Stimulated activated CD4-positive, alpha-beta T cell treated with anti-CD3 and anti-CD28 coated beads, Interleukin-12 subunit alpha, Interleukin-12 subunit beta, amount 100 ng/mL, for 4 hours (primary cell): ENCODE measurements at places on chromosomes 13 and 19.

- no peak for DNase-seq
Measured at GRCh38 chr13:95704510-95704909, 27.6 kb downstream of the DNAJC3 start.

DNA sequence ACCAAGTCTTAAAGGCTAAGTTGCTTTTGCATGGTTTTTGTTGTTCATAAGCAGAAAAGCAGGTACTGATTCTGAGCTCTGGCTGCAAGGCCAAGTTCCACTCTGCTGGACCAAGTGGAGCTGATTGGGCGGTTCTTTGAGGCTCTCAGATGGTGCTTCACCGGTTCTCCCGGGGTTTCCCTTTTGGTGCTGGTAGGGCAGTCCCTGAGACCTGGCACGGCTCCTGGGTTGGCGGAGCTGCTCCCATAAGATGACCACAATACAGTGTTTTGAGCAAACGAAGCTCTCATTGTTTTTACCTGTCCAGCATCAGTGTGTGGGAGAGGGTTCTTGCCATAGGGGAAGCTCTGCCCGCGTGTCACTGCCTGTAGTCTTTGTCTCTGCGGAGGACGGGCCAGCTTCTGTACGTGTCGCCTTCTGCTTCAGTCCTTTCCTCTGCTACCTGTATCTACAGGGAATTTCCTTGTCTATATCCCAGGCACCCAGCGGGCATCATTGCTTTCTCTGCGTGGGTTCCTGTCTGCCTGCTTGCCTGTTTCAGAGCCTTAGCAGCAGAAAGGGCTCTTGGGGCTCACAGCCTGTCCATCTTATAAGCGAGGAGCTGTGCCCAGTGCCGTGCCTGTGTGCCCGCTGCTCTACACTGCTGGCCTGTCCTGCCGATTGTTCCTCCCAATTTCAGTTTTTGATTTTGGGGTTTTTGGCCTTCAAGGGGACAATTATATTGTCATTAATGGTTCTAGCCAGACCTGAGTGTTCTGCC is 2.3 kb downstream of the U2AF2 start:
- DNase-seq: no peak

GRCh38 chr13:43229506-43229905 is 206.1 kb downstream of the DNAJC15 start:
- DNase-seq: no peak

- no peak for DNase-seq
Measured at GRCh38 chr19:49119411-49120324, at the start of gene PPFIA3. TSS of gene PPFIA3 (plus strand) at chr19:49119544. CDS start at chr19:49127874, 8,330 bp downstream.

DNA sequence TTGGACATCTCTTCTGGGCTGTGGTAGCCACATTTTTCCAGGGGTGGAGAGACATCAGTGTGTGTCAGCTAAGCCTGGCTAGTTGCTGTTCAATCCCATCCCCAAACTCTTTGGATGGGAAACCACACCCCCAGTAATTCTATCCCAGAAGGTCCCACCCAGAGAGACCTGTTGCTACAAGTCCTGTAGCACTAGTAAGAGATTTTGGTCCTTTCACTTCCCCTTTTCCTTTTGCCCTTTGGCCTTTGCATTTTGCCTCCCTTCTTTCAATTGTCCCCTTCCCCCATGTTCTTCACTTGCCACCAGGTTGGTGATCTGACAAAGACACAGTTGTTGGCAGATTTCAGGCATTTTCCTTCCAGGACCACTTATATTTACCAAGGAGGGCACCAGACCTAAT is 3.8 kb downstream of the CBY2 start:
- DNase-seq: no peak

DNA sequence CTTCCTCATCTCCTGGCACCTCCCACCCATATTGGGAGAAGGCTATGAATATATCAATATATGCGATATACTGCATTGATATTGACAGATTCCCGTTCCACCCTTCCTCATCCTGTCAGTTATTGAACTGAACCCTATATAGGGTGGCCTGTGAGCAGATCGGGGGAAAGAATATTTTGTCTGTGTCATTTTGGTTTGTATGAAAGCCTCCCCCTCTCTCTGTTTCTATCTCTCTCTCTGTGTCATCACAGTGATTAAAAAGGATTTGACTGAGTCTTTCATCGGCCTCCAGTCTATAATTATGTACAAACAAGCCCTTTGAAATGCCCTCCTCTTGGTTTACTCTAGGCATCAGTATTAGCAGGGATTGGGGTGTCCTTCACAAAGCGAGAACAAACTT is 35.7 kb downstream of the RASL11A start:
- DNase-seq: no peak

- DNase-seq: no peak
Measured at GRCh38 chr19:23263870-23264590, 13.8 kb upstream of the ZNF724 start.
